ENCODE measurements at places on chromosomes 11 and 22.

GRCh38 chr11:27387362-27387761, 24.3 kb upstream of the CCDC34 start:
- no peak for DNase-seq

DNA sequence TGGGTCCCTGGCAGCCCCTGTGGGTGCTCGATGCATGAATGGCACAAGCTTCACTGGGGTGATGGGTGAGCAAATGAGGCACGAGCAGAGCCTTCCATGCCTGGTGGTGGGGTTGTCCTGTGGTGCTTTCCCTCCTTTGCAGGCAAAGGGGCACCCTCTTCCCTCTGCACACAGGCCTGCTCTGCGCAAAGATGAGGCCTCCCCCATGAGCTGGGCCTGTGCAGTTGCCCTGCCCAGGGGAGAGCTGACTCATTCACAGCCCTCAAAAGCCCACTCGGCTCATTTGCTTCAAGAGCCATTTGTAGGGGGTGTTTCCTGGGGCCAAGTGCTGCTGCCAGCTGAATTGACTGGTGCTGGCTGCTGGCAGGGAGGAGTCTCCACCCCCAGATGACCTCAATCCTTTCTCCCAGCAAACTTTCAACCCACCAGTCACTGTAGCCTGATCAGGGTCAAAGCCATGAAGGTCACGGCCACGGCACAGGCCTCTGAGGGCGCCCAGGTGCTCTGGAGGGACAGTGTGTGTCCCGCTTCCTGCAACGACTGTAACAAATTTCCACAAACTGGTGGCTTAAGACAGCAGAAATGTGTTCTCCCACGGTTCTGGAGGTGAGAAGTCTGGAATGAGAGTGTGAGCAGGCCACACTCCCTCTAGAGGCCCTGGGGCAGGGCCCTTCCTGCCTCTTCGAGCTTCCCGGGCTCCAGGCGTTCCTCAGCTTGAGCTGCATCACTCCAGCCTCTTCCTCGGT, 48.8 kb upstream of the ANO1 start:
- DNase-seq = no peak

DNA sequence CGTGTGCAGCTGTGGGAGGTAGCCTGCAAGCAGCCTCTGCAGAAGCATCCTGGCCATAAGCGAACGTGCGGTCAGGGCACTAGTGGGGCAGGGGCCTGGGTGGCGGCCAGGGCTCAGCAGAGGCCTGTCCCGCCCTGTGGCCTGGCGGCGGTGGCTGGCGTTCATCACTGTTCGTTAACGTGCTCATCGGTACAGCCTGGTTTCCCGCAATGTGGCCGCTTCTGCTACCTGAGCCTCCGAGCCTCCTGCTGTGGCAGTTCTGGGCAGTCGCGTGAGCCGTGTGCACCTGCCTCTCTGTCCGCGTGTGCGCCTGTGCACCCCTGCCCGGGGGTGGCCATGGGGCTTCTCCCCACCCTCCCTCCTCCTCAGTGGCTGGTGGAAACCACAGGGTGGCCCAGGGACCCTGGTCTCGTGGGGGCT, 117.9 kb downstream of the KCNQ1OT1 start:
- no peak for DNase-seq

GRCh38 chr22:40709752-40710413, 30.6 kb downstream of the MCHR1 start:
- no peak for DNase-seq

- no peak for DNase-seq
Measured at GRCh38 chr11:74438681-74439080, 28.7 kb downstream of the KCNE3 start.

GRCh38 chr11:47572715-47573255, 6.0 kb downstream of the KBTBD4 start:
- DNase-seq = no peak

DNA sequence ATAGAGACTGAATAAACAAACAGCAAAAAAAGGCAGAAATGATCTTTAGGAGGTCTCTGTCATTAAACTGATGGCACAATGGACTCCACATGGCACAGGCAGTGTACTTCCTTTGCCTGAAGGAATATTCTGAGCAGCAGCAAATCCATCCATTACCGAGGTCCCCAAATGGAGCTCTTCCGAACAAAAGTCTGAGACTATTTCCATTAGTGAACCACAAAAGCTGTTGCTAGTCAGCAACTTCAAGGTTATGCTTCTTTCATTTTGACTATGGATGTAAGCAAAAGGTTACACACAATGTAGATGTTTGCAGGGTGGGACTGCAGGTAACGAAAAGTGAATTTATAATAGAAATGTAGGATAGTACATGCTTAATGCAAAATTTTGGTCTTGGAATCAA, 14.5 kb downstream of the NARS2 start:
- no peak for DNase-seq

- DNase-seq = peak; percentile 42
Measured at GRCh38 chr11:67583247-67584204, at the start of gene GSTP1. GSTP1 (plus strand) TSS chr11:67583812; CDS start chr11:67583844, 32 bp downstream.

GRCh38 chr22:28450109-28450508, 229.5 kb downstream of the TTC28 start:
- no peak for DNase-seq

DNA sequence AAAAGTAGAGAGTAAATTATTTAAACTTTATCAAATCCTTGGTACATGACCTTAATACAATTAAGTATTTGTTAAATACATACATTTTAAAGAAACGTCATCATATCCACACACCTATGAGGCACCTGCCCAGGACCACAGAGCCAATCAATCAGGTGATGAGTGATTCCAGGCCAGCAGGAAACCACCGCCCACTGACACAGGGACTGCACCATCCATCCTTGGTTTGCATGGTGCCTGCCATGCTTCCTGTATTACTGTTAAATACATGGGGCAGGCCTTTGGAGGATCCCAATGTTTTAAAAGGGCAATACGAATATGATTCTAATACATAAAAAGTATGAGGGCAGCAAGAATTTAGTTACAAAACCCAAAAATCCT, 7.0 kb upstream of the TBC1D10A start:
- DNase-seq = no peak

DNA sequence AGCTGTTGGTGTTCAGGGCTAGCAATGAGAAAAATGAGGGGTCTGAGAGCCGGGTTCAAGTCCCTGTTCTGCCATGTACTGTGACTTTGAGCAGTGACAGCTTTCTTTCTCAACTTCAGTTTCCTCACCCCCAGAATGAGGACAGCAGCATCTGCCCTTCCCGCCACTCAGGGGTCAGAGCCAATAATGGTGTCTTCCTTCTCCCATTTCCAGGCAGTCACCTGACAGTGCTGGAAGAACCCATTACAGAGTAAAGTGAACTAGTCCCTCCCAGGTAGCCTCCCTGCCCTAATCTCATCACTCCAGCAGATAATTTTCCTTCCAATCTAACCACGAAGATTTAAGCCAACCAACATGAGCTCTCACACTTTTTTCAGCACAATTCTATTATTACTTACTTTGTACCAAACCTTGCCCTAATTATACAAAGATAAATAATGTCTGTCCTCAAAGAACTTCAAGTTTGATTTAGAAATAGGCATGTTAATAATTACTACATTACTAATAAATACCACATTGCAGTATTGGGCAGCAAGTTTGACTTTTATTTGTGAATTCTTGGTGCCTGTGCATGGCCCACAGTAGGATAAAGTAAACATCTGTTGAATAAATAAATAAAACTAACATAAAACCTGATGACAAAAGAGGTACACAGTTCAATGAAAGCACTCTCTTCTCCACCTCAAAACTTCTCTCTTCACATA, 61.0 kb downstream of the SERGEF start:
- DNase-seq = no peak

DNA sequence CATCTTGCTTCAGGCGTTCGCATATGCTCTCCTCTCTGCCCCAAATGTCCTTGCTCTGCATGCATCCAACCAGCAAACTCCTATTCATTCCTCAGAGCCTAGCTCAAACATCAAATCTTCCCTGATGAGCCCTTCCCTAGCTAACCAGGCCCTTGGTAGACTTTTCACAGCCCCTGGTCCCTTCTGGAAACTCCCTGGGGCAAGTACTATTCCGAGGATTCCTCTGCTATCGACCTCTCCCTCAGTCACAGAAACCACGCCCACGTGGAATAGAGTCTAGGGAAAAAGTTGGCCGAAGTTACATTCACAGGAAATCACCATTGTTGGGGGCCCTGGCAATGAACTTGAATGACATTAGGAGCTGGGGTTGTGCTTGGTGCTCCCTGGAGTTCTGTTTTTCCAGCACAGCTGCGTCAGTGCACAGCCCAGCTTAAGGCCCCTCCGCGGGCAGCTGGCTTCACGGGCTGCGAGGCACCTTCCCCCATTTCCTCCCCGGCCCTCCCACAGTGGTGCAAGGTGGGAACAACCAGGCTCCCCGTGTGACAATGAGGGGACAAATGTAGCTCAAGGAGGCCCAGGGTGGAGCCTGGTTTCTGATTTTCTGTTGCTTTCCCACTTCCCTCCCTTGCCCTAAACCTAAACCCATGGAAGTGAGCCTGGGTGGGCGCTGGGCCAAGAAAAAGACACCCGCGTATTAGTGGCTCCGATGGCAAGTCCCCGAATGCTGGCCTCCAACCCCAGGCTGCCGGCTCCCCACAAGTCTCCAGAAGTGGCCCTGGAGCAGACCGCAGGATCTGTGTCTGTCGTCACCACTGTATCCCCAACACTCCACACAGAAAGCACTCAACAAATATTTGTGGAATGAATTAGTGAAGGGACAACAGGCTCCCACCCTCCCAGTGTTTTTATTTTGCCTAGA, 4.3 kb upstream of the ATP5MGL start:
- DNase-seq = no peak

GRCh38 chr22:40764763-40765441, 54.2 kb downstream of the SLC25A17 start:
- DNase-seq = no peak

- no peak for DNase-seq
Measured at GRCh38 chr11:119885861-119886567, 157.0 kb upstream of the NECTIN1 start.

GRCh38 chr11:10443152-10443551, 11.9 kb upstream of the AMPD3 start:
- DNase-seq = no peak

DNA sequence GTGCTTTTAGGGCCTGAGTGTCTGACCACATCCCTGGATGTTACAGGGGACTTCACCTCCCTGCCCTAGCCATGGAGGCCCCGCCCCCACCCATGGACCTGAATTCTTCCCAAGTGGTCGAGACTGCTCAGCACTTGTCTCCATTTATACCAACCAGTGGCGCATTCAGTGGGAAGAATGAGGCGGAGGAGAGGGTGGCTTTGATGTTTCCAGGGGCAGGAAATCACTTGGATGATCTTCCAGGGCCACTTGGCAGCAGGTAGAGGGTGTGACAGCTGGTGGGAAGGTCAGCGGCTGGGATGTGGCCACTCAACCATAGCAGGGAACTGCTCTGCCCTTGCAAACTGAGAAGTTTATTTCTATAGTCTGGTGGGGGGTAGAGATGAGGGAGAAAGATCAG, 155.1 kb upstream of the BLID start:
- no peak for DNase-seq

- DNase-seq = no peak
Measured at GRCh38 chr22:24833881-24834495, 28.0 kb downstream of the SGSM1 start.

DNA sequence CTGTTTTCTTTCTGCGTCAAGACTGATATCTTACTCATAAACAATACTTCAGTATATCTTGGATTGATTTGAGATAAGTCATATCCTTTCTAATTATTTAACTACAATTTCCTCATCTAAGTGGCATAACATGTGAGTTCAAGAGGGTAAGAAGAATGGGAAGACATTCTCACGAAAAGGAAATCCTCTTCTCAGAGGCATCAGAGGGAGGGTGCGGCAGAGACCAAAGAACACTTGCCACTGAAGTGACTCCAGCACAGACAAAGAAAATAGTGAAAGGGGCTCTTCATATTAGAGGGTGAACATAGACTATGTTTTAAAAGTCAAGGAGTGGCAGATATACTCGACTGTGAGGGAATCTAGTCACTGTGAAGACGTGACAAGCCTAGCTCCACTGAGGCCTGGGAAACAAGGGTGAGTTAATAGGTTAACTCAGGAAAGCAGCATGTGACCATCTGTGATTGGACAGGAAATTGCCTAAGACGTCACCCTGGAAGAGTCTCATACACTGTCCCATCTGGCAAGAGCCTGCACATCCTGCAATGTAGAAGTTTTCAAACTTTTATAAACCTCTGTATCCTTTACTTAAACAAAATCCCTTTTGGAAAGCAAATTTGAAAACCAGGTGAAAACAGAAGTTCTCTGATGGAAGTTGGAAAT, 1.9 kb upstream of the MMP1 start:
- peak; percentile 51 for DNase-seq

GRCh38 chr11:69530278-69531070, 49.0 kb downstream of the LINC01488 start:
- no peak for DNase-seq

- DNase-seq = no peak
Measured at GRCh38 chr11:2763984-2764383, 64.2 kb upstream of the KCNQ1OT1 start.

DNA sequence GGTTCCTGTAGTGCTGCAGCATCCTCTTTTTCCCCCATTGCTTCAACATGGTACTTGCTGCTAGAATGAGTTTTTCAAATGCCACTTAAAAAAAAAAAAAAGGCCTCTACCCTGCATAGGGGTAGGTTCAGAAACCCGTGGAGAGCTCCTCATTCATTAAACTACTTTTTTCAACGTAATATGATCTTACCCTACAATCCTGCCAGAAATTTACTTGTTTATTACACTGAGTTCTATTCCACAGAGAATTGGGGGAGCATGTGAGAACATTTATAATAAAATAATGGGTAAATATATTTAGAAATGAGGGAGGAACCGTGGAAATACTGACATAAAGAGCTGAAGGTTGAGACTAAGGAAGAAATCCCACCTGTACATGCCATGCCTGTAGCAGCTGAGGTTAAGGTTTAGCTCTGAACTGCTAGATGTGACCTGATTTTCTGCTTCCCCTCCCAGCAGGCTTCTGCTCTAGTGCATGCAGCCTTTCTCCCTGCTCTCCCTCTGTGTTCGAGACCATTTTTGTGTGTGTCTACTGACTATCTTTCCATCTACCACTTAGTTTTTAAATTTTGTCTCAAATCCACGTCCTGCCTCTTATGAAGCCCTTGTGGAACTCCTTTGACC, 225.7 kb downstream of the DDX10 start:
- DNase-seq = no peak

- no peak for DNase-seq
Measured at GRCh38 chr22:25478528-25478927, 85.9 kb upstream of the GRK3 start.

GRCh38 chr11:34948696-34949095, 32.3 kb downstream of the PDHX start:
- peak; percentile 47 for DNase-seq

Data from GM04503 (cell line).